ENCODE measurements at places on chromosomes 4 and X.

- H3K4me1 ChIP-seq: no peaks in the 10 kb centered on the region
- no peaks in the 10 kb centered on the region for H3K27me3 ChIP-seq
- DNase-seq: no peak
- no peak overlapping the region for H3K4me3 ChIP-seq
These were observed 46.8 kb downstream of the EPHA5 start for GRCh38 chr4:65623506-65623905.

DNA sequence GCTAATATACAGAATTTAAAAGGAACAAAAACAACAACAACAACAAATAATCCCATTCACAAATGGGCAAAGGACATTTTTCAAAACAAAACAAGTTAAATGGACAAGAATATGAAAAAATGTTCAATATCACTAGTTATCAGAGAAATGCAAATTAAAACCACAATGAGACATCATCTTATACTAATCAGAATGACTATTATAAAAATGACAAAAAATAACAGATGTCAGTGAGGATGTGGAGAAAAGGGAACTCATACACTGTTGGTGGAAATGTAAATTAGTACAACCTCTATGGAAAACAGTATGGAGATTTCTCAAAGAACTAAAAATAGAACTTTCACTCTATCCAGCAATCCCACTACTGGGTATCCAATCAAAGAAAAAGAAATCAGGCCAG lies 92.6 kb downstream of the KIT start:
- H3K27me3 ChIP-seq: peaks cover 5% of the 10 kb centered on the region
- H3K4me3 ChIP-seq: no peak overlapping the region
- peaks cover 7% of the 10 kb centered on the region for H3K4me1 ChIP-seq
- no peak for DNase-seq
- H3K36me3 ChIP-seq: no peaks in the 10 kb centered on the region

GRCh38 chr4:18381186-18381585 lies 359.6 kb upstream of the LCORL start:
- no peak overlapping the region for H3K27ac ChIP-seq
- H3K4me3 ChIP-seq: no peak overlapping the region
- no peaks in the 10 kb centered on the region for H3K27me3 ChIP-seq
- no peaks in the 10 kb centered on the region for H3K36me3 ChIP-seq
- no peak for DNase-seq
- H3K4me1 ChIP-seq: no peaks in the 10 kb centered on the region

DNA sequence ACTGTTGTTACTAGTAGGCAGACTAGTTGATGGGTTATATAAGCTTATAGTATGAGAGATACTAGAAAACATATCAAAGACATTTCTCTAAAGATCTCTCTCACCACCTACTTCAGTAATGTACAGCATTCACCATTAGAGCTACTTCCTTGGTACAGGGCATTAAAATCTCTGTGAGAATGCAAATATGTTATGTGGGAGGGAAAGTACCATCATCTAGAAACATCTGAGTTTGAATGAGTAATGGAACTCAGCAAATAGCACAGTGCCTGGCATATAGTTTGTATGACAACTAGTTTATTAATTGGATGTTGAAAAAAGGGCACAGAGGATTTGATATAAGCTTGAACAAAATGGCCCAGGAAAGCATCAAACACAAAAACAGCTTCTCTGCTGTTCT lies 211.1 kb downstream of the GLUD2 start:
- no peak overlapping the region for H3K27ac ChIP-seq
- DNase-seq: no peak
- H3K4me1 ChIP-seq: no peaks in the 10 kb centered on the region
- no peaks in the 10 kb centered on the region for H3K36me3 ChIP-seq

- H3K27ac ChIP-seq: no peak overlapping the region
- H3K36me3 ChIP-seq: no peaks in the 10 kb centered on the region
- no peaks in the 10 kb centered on the region for H3K4me1 ChIP-seq
These were observed 22.9 kb downstream of the SHISA3 start for GRCh38 chr4:42420140-42420539.

- no peak for DNase-seq
- H3K4me3 ChIP-seq: no peak overlapping the region
- H3K36me3 ChIP-seq: no peaks in the 10 kb centered on the region
- H3K4me1 ChIP-seq: no peaks in the 10 kb centered on the region
- H3K27me3 ChIP-seq: no peaks in the 10 kb centered on the region
These were observed 32.1 kb upstream of the MSN start for GRCh38 chrX:65635378-65635777.

GRCh38 chr4:1022739-1023066 lies 11.3 kb downstream of the FGFRL1 start:
- H3K4me3 ChIP-seq: no peak overlapping the region
- no peaks in the 10 kb centered on the region for H3K27me3 ChIP-seq
- H3K36me3 ChIP-seq: peaks cover 4% of the 10 kb centered on the region

GRCh38 chr4:138252551-138252950 lies 10.4 kb upstream of the SLC7A11 start:
- H3K27ac ChIP-seq: peak overlapping the region; percentile 37
- no peaks in the 10 kb centered on the region for H3K36me3 ChIP-seq
- H3K4me1 ChIP-seq: peaks cover 4% of the 10 kb centered on the region

- no peak overlapping the region for H3K4me3 ChIP-seq
- no peaks in the 10 kb centered on the region for H3K27me3 ChIP-seq
- no peaks in the 10 kb centered on the region for H3K4me1 ChIP-seq
- no peaks in the 10 kb centered on the region for H3K36me3 ChIP-seq
These were observed 32.7 kb upstream of the FAM9C start for GRCh38 chrX:13077168-13077567.

- H3K27me3 ChIP-seq: no peaks in the 10 kb centered on the region
- no peak overlapping the region for H3K4me3 ChIP-seq
- no peaks in the 10 kb centered on the region for H3K4me1 ChIP-seq
These were observed 186.2 kb downstream of the PRDM5 start for GRCh38 chr4:120736312-120736711.

DNA sequence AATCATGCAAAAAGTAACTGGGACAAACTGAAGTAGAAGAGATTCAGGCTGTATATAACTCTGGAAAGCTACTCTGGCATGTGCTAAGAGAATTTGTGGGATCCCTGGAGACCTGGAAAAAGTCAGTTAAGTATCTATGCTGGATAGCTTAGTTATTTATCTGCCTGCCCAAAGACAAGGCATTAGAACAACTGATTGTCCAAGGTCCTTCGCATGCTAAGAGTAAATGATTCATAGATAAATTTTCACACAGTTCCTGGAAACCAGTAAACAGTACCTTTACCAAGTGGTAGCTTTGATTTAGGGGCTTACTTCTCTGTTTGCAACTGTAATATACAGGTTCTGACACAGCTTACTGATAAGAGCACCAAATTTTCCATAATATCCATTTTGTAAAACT lies 104.8 kb downstream of the ATP11C start:
- no peak for DNase-seq
- no peaks in the 10 kb centered on the region for H3K27me3 ChIP-seq
- no peak overlapping the region for H3K27ac ChIP-seq

- H3K4me1 ChIP-seq: peaks cover 4% of the 10 kb centered on the region
- DNase-seq: peak; percentile 9
- H3K4me3 ChIP-seq: no peak overlapping the region
- no peaks in the 10 kb centered on the region for H3K36me3 ChIP-seq
- H3K27ac ChIP-seq: no peak overlapping the region
These were observed 55.1 kb upstream of the PGAM4 start for GRCh38 chrX:78024349-78025059.
